Stimulated activated CD8-positive, alpha-beta memory T cell treated with anti-CD3 and anti-CD28 coated beads, Interleukin-4, amount 100 ng/mL, for 4 hours (primary cell): ENCODE measurements at places on chromosomes 6 and 20.
A peak's percentile ranks its signal among the peaks of the same experiment; 100 is the strongest.

DNA sequence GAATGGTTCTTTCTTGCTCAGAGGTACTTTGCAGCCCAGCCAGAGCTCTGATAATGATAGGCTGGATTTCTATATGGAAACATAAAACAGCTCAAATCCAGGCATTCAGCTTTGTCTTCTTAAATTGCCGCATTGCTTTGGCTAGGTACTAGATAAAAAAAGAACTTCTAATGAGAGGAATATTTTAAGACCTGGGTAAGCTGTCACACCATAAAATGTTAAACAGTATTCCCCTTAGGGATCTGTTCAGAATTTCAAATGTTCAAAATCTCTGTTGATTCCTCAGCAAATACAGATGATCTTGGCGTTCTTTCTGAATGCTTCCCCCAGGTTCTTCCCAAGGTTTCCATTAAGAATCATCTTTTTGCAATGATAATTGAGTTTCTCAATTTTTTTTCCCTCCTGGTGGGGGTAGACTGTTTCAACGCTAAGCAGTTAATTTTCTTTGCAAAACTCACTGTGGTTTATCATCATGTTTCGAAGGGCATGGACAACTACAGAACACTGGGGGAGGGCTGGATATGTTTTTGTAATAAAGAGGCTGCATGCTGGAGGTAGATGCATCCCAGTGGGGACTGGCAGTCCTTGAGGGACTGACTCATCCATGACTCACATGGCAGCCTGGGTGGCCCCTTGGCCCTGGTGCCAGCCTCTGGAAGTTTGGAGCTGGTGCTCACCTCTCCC lies 31.0 kb downstream of the TIAM2 start:
- DNase-seq, result no peak

GRCh38 chr6:169289619-169290339 lies 36.1 kb upstream of the THBS2 start:
- no peak for DNase-seq

GRCh38 chr20:53336892-53337291 lies 256.7 kb downstream of the ZNF217 start:
- no peak for DNase-seq

DNA sequence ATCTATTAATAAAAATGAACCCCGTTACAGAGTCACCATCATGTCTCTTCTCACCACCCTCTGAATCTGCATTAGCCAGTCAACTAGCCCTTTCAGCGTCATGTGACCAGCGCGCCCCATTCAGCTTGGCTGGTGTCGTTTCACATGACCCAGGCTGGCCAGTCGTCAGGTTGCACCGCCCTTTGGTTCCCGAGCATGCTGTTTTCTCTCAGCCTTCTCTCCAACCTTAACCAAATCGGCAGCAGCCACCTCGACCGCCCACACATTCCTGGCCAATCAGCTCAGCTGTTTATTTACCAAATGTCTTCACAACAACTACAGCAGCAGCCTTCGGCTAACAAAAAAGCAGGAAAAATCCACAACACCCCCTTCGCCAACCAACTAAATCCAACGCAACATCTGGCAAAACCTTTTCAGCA lies 5.6 kb downstream of the SRSF3 start:
- peak; percentile 17 for DNase-seq

DNA sequence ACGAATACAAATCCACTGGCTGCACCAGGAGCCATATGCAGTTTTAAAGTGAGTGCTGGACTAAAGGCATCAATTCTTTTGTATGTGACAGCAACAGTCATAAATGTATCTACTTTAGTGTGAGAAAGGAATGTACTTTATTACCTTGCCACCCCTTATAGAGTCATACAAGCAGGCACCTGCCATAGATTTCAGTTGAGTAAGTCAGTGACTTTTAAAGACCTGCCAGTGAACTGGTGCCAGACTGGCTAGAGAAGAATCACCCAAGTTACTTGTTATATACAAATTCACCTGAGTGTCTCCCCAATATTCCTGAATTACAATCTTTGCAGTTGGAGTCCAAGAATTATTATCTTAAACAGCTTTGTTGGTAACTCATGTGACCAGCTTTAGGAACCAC lies 547.9 kb downstream of the COL12A1 start:
- no peak for DNase-seq

- DNase-seq, result no peak
Observed at GRCh38 chr20:21125072-21125848, 622 bp upstream of the KIZ start.

GRCh38 chr6:24284006-24284405 lies 73.9 kb downstream of the DCDC2 start:
- no peak for DNase-seq

DNA sequence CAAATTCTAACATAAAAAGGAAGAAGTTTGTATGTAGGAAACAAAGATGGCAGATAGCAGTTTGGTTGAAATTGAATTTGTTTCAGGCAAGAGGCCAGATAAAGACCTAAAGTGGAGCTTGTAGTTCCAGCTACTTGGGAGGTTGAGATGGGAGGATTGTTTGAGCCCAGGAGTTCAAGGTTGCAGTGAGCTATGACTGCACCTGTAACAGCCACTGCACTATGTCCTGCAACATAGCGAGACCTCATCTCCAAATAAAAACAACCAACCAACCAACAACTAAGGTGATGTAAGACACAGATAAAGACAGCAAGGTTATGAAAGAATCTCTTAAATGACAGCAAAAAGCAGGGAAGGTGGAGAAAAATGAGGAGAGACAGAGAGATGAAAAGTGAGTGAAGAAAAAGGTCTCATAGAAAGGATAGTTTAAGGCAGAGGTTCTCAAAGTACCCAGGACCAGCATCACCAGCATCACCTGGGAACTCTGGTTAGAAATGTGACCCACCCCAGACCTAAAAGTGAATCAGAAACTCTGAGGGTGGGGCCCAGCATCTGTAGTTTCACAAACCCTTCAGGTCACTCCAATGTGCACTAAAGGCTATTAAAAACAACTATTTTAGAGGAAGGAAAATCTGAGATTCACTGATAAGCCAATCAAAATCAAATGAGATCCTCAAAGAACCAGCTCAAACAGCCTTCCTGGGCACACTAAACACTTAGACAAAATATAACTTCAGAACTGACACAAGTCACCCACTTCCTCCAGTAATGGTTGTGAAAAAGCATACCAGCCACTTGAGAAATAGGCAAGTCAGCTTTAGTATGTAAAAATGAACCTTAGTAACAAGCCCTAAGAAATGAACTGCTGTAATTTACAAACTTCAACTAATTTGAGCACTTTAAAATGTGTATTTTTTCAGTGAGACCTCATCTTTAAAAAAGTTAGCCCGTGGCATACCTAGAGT lies 57.6 kb downstream of the FAM184A start:
- no peak for DNase-seq

DNA sequence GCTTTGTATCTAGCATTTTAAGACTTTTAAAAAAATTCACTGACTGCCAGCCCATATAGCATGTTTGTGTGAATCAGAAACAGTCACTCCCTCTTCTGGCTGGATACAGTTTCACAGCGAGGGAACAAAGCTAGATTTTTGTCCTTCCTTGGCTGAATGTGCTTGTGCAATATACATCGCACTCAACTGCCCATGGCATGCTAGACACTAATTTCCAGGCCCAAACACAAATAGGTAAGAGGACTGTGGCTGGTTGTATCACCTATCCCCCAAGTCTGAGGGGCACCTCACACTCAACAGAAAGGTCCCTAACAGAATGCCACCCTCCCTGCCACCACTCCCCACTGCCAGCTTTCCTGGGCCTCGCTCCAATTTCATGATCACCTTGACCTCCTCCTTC lies 16.2 kb upstream of the BLCAP start:
- no peak for DNase-seq

DNA sequence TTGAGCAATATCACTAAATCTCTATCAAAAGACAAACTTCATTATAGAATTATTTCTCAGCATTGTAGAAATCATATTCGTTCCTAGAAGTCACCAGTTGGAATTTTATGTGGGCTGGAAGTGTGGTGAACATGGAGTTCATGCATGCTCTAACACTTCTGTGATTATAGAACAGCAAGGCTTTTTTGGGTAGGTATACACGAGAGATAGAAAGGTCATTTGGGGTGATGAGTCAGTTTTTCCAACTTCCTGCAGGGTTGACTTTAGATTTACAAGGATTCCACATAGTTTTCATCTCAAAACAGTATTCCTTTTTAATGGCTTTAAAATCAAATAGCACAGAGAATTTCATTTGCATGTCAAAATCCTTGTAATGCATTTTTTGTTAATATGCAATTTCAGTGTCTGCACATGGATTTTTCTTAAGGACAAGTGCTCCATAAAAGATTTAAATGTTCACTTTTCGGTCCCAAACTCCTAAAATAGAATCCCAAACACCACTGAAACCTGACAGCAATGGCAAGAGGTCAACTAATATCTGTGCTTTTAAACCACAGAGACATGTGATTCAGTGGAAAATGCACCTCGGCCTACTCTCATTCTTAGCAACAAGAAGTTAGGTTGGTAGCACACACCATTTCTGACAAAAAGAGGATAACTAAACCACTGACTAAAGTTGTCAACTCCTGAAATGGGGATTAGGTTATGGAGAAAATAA lies 211.0 kb downstream of the MOXD1 start:
- DNase-seq, result no peak

- no peak for DNase-seq
Observed at GRCh38 chr6:43977404-43978111, 149.7 kb downstream of the MRPL14 start.

GRCh38 chr6:91173186-91173585 lies 586.3 kb upstream of the MAP3K7 start:
- no peak for DNase-seq

GRCh38 chr6:118685823-118686449 lies 34.5 kb upstream of the CEP85L start:
- no peak for DNase-seq

DNA sequence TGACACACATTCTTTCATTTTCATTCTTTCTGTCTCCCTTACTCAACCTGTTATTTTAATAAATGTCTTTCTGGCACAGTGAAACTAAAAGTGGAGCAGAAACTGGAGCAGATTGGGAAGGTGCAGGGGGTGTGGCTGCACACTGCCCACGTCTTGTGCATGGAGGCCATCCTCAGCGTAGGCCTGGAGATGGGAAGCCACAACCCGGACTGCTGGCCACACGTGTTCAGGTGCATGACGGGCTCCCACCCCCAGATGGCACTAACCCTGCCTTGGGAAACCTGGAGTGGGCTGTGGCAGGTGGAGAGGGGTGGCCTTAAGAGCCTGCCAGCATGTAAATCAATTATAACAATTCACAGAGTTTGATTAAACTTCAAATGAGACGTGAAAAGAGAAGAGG lies 71.4 kb upstream of the PBOV1 start:
- DNase-seq, result no peak

DNA sequence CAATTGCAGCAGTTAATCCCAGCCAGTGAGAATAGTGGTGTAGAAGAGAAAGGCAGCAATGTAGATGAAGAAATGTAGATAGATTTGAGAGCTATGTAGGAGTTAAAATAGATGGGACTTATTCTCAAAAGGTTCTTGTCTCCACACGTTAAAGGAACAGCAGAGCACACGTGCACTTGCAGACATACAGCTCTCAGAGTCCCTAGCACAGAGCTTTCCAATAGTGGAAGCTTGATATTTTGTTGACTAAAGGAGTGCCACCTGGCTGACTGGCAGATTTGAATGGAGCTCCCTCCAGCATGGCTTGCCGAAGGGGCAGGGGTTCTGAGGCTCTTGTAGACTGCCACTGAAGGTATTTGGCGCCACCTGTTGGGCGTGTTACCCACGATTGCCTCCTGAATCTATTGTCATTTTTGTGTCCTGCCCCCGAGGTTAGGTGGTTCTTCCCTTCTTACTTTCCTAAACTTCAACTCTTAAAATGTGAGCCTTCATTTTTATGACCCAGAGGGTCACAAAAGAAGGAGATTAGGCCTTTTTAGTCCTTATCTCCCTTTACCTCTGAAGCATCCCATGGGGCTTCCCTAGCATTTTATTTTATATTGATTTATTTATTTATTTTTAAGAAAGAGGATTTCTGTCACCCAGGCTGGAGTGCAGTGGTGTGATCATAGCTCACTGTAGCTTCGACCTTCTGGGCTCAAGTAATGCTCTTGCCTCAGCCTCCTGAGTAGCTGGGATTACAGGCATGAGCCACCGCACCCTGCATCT lies 16.4 kb downstream of the BRD2 start:
- peak; percentile 95 for DNase-seq

DNA sequence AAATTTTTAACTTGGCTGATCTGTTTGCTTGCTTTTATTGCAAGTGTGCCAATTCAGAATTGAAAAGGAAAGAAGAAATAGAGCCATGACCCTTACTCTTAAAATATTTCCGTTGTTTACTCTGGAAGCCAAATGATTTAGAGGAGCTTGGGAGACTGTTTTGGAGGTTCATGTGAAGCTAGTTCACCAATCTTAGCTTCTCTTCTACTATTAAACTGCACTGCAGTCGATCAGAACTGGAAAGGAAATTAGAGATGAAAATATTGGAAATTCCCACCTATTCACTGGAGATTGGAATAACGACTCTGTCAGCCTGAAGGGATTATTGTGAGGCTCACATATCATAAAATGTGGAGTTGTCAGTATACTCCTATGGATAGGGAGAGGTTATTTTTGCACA lies 81.8 kb downstream of the MLIP start:
- DNase-seq, result no peak

DNA sequence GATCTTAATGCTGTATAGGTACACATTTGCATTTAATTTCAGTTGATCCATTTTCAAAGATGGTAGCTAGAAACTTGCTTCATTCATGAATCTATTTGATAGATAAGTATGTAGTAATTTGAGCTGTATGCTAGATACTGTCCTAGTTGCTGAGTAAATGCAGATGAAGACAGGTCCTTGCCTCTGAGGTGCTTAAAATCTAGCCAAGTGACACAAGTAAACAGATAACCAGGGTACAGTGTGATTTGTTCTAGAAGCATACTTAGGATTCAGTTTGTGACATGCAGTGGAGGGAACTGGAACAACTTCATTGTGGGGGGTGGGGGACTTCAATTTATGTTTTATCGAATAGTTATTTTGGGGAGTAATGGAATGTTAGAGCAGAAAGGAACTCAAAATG lies 9.2 kb downstream of the CHMP4B start:
- no peak for DNase-seq

DNA sequence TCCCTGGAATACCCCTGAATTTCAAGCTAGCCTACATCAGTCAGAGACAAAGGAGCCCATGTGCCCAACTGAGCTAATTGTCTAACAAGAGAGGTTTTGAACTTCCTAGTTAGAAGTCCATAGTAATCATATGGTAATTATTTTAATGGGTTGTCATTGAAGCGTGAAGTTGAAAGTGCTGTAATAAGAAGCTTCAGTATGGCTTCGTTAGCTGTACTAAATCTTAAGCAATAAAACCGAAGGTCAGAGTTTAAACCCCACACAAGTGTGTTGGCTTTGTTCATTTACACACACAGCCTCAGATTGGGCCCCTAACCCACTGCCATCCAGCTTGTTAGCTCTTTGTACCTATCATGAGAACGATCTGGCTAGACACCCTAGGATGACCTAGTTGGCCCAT lies 195.6 kb upstream of the RIN2 start:
- no peak for DNase-seq
